ENCODE measurements at places on chromosomes 3 and 15.
A peak's percentile ranks its signal among the peaks of the same experiment; 100 is the strongest.

GRCh38 chr15:59702351-59702750 lies 13.2 kb upstream of the BNIP2 start:
- no peak for DNase-seq

DNA sequence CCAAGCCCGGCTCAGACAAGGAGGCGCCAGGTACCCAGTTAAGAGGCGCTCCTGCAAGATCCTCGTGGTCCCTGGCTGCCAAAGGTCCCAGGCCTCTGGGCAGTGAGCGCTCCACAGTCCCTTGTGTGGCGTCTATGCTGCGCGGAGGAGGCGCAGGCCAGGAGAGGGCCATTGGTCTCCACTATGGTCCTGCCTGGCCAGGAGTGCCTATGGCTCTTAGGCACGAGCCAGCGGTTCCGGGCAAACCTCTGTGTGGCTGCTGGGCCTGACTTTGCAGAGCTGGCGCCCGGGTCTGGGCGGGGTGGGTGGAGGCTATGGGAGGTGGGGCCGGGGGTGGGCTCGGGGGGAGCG lies 660 bp upstream of the ADAMTSL3 start:
- no peak for DNase-seq

DNA sequence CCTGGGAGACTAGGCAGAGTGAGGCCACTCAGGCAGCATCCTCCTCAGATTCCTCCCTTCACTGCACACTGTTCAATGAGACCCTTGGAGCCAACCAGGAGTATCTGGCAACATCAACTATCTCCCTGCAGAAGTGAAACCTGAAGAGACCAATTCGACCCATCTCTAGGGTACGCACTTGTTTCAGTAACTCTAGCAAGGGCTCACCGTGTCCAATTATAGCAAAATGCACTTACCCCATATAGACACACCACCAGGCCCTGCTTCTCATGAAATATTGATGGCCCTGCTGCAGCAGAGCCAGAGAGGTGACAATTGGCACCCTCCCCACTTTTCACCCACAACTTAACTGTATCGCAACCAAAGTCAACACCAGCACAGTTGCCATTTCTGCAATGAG lies 196.1 kb upstream of the IGF1R start:
- DNase-seq, result no peak

GRCh38 chr3:157467200-157467599 lies 30.6 kb downstream of the PTX3 start:
- no peak for DNase-seq

DNA sequence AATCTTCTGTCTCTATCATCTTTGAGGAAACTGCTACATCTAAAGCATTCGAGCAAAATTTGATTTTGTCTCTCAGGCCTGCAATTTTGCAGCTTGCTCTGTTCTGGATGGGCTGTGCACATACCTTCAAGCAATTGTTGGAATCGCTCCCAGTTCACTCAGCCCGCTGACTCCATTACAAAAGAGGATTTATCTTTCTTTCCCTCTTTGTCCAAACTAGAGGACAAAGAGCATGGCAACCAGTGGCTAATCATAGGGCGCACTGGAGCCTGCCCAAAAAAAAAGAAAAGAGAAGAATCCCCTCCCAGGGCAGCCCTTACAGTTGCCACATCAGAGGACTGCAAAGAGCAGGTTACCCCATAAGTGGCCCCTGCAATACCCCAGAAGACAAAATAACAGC lies 49.0 kb upstream of the DUT start:
- no peak for DNase-seq

DNA sequence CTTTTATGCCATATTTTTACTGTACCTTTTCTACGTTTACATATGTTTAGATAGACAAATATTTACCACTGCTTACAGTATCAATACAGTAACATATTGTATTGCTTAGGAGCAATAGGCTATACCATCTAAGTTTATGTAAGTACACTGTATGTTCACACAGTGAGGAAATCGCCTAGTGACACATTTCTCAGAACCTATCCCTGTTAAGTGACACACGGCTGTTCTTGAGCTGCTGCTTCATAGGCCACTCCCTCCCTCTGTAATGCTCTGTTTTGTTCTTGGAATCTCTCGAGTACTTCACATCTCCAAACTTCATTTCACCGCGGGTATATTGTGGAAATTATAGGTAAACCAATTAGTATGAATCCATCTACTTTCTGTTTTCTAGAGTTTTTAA lies 13.4 kb upstream of the SELENOT start:
- no peak for DNase-seq

- DNase-seq, result no peak
These were observed 869 bp upstream of the TSC22D2 start for GRCh38 chr3:150407051-150407807.

- no peak for DNase-seq
These were observed 906.0 kb upstream of the ALCAM start for GRCh38 chr3:104460477-104461406.

- DNase-seq, result no peak
These were observed 70.6 kb downstream of the ASB7 start for GRCh38 chr15:100672959-100673358.

DNA sequence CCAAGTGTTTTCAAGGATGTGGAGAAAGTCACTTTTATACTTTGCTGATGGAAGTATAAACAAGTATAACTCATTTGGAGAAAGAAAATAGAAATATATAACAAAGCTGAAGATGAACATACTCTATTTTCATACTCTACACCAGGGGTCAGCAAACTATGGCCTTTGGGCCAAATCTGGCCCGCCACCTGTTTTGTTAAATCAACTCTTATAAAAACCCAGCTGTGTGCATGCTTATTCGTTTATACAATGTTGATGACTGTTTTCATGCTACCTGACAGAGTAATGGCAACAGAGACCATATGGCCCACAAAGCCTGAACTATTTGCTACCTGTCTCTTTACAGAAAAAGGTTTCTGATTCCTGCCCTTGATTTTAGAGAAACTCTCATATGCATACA lies 124.0 kb downstream of the NR1D2 start:
- DNase-seq, result no peak

- DNase-seq, result no peak
These were observed 112.6 kb upstream of the KBTBD8 start for GRCh38 chr3:66885326-66886000.

DNA sequence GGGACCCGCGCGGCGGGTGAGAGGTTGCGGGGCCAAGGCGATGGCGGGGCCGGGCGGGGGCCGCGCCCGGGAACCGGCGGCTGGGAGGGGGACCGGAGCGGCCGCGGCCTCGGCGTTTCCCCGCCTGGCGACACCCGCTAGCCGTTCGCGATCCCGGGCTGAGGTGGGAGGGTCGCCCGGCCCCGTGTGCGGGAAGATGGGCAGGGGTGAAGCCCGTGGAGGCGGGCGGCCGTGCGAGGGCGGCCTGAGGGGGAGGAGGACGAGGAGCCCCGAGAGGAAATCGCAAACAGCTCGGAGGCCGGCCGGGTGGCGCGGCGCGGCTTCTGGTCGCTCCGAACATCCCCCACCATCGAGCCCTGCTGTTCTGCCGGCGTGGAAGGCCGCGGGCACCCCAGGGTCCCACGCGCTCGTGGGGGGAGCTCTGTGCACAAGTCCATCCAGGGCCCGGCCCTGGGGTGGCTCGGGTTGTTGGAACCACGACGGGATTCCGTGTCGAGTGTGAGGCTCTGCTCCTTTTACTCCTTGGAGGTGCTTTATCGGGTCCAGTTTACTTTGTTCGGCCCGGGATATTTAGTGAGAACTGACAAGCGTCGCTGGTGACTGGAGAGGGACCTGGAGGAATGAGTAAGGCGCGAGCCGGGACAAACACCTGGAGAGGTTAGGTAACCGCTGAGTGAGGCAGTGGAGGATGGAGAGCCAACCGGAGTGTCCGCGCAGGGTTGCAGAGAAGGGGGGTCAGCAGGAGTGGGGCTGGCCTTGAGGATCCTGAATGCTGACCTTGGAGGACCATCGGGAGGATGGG lies 728 bp downstream of the CRTC3 start:
- DNase-seq, result no peak

GRCh38 chr3:127135241-127136023 lies 57.5 kb upstream of the PRR23E start:
- peak; percentile 48 for DNase-seq

- no peak for DNase-seq
These were observed 37.6 kb upstream of the ZNF710 start for GRCh38 chr15:89963301-89964231.

DNA sequence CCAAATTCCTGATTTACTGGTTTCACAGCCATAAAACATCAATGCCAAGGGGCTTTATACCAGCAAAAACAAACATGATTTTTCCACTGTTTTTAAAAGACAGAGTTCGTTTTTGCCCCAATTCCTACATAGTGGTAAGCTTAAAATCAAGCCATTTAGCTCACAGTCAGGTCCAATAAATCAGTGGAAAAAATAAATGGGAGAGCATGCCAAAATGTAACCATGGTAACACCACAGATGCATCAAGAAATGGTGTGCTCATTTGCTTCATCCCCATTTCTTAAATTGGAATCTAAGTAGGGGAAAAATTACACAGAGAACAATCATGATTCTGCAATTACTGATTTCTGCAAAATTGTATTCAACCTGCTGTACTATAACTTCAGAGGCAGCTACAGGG lies 418.8 kb downstream of the MAGI1 start:
- no peak for DNase-seq

DNA sequence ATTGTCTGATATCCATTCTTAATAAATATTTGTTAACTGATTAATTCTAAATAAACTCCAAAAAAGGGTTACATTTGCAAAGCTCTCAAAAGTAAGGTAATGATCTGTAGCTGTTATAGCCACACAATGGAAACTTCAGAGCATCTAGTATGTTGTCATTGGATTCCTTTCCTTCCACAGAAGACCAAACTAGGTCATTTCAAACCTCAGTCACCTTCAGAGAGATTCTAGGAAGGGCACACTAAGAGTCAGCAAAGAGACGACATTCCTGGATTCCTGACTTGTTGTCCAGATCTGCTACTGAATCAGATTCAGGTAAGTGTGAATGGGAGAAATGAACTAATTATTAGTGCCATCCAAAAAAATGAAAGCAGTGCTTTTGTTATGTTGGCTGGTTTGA lies 3.0 kb upstream of the COL8A1 start:
- no peak for DNase-seq

DNA sequence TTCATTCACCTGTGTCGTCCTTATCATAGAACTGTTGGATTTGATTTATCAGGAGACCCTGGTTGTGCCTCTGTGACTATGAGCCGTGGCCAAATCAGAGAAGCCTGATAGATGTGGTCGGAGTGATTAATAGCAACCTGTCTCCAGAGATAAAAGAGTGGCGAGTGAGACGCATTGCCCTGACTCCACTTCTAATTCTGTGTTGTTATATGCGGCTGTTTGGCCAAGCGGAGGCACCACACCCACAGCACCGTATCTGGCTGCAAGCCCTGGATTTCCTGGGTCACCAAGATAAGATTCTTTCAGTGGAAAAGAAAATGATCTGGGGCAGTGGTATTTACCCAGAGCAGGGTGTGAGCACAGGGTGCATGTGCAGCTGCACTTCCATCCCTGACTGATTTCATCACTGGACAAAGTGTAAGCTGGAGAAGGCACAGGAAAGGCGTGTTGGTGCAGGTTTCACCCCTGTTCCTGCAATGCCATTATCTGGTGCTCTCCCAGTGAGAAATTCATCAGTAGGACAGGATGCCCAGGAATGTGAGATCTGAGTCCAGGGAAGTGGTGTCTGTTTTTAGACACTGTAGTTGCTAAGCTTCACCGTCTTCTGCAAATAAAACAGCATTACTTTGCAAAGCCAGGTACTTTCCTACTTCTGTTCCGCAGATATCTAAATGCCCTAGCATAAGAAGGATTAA lies 84.6 kb downstream of the CD47 start:
- no peak for DNase-seq

Data from NCI-H1694 (cell line).